Stimulated activated CD8-positive, alpha-beta memory T cell treated with anti-CD3 and anti-CD28 coated beads, Interleukin-15, amount 100 ng/mL, for 24 hours (primary cell): ENCODE measurements at places on chromosomes 2 and 18.

- no peak for DNase-seq
Measured at GRCh38 chr2:10320933-10321332, 18.2 kb downstream of the HPCAL1 start.

- DNase-seq, result no peak
Measured at GRCh38 chr2:97713296-97714083, at the start of gene ZAP70. Gene ZAP70 (plus strand): TSS chr2:97713576. CDS start chr2:97724037, 10,461 bp downstream.

DNA sequence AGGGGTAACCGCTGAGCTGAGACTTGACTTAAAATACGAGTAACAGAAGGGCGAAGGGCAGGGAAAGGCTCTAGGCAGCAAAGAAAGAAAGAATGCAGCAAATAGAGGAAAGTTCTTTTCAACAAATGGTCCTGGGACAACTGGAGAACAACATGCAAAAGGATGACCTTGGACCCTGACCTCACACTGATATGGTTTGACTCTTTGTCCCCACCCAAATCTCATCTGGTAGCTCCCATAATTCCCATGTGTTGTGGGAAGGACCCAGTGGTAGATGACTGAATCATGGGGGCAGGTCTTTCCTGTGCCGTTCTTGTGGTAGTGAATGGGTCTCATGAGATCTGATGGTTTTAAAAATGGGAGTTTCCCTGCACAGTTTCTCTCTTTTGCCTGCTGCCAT lies 33.9 kb downstream of the ST3GAL5 start:
- DNase-seq, result no peak

DNA sequence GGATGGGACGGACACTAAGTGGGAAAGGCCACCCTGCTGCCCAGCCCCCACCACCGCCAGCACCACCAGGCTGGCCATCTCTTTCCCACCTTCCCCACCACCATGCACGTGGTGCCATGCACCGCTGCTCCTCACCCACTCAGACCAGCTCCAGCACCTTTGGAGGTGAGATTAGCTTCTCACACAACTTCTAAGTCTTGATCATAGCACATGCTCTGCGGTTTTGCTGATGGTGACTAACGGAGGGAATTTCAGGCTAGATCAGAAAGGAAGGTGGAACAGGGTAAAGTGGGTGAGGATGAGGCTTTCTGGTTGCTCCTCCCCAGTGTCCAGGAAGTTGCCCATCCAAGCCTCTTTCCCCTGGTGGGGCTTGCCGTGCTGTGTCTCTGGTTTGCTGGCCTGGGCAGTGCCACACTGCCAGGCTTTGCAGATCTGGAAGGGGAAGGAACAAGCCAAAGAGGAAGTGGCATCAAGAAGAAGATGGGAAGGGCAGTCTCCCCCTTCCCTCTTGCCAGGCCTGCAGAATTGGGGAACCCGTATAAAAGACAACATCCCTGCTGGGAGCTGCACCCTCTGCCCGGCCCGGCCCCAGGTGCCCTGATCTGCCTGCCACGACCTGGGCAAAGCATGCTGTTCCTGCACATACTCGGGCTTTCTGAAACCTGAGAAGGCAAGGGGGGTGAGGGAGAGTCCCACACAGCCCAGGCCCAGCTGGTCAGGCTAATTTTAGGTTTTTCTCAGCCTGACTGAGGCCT lies 44.3 kb upstream of the CAB39 start:
- no peak for DNase-seq

DNA sequence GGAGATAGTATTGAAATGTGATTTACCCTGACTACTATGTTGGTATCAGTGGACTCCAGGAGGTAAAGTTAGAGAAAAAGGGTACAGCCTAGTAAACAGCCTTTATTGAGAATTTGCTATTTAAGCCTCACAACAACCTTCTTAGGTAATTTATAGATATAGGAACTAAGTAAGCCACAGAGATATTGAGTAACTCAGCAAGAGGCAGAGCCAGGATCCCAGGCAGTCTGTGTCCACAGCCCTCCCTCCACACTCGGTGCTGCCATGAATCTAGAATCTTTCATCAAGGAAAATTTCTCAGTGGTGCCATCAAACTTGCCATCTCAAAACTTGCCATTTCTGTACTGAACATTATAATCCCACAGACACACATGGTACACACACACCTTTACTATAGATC lies 170.9 kb downstream of the CAPN13 start:
- no peak for DNase-seq

DNA sequence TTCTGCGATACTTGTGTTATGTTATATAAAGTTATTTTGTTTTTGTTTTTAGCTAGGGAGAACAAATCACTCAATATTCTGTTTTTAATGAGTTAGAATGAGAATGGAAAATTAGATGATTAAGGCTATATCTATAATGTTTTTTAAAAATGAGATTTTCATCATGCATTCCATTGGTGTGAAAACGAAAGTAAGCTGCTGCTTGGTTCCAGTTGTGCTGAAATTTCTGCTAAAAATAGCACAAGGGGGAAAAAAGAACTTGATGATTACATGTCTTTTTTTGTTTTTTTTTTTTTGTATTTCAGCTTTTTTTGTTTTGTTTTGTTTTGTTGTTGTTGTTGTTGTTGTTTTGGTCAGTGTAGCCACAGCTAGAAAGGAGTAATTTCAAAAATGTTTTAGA lies 242.6 kb upstream of the KCNJ3 start:
- no peak for DNase-seq

- no peak for DNase-seq
Measured at GRCh38 chr2:45826460-45826859, 175.0 kb downstream of the PRKCE start.

DNA sequence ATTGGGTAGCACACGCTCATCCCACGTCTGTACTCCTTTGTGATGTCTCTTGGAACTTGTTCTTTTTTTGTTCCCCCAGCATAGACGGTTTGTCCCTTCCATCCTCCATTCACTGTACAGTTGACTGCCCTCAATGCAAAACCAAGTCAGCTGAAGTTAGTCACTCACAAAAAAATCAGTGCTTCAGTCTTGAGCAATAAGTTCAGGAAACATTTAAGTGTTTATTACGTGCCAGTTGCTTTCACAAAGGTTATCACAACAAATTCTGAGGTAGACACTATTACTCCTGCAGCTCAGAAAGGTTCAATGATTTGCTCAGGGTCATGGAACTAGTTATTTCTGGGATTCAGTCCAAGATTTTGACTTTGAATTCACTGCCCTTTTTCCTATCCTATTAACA lies 102.2 kb downstream of the PDE1A start:
- DNase-seq, result no peak

GRCh38 chr18:61394983-61395382 lies 61.8 kb downstream of the CDH20 start:
- no peak for DNase-seq

GRCh38 chr2:129879614-129880180 lies 99.8 kb upstream of the RAB6C start:
- no peak for DNase-seq

- no peak for DNase-seq
Measured at GRCh38 chr2:31831585-31831984, 179.2 kb downstream of the MEMO1 start.
